IPS DF 6.9 (cell line): ENCODE measurements at places on chromosomes 2 and 18.

DNA sequence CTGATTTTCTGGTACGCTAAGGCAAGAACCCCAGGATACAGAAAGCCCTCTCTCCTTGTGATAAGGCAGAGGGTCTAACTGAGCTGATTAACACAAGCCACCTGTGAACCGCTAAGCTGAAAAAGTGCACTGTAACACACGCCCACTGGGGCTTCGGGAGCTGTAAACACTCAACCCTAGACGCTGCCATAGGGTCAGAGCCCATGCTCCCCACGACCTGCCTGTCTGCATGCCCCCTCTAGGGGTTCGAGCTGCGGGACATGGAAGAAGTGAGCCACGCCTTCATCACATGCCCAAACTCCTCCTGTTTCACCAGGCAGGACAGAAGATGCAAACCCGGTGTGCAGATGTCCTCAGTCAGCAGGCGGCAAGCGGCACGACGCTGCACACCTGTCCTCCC lies 173.9 kb upstream of the RAB12 start:
- DNase-seq, result no peak

DNA sequence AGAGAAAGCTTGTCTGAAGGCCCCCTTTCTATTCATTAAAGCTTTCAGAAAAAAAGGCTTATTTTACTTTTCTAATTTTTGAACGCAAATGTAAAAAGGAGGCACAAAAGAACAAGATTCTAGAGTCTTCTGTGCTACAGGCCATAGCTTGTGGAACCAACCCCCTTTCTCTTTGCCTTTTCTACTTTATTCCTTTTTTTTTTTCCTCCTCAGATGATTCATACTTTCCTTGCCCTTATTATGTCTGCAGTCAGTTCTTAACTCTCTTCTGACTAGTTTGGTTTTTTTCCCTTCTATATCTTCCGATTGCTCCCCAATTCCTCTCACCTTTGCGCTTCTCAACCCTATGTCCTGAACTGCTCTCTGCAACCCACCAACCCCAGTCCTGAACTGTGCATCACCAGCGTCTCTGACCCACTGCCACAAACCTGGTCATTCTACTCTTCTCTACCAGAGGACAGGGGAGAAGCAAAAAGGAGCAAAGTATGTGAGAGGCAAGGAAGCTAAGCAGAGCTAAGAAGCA lies 56.9 kb upstream of the WIPF1 start:
- no peak for DNase-seq

DNA sequence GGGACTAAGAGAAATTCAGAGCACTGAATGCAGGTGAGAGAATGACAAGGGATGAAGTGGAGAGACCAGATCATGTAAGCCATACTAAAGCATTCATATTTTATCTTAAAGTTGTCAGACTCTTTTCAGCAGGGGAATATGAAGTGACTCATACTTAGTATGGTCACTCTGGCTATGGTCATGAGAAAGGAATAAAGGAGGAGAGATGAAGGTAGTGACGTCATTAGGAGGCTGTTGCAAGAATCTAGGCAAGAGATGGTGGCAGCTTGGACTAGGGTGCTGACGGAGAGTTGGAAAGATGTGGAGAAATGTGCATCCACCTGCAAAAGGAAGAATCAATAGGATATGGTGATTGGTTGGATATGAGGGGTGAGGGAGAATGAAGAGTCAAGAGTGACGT lies 203.2 kb upstream of the ACVR2A start:
- no peak for DNase-seq

GRCh38 chr2:85011098-85011497 lies 40.1 kb downstream of the KCMF1 start:
- no peak for DNase-seq

GRCh38 chr2:88871336-88871735 lies 179.9 kb downstream of the RPIA start:
- no peak for DNase-seq

- DNase-seq, result no peak
These were observed 188.6 kb downstream of the CD226 start for GRCh38 chr18:69759046-69759445.

- no peak for DNase-seq
These were observed 472.5 kb downstream of the PID1 start for GRCh38 chr2:228798458-228799207.

DNA sequence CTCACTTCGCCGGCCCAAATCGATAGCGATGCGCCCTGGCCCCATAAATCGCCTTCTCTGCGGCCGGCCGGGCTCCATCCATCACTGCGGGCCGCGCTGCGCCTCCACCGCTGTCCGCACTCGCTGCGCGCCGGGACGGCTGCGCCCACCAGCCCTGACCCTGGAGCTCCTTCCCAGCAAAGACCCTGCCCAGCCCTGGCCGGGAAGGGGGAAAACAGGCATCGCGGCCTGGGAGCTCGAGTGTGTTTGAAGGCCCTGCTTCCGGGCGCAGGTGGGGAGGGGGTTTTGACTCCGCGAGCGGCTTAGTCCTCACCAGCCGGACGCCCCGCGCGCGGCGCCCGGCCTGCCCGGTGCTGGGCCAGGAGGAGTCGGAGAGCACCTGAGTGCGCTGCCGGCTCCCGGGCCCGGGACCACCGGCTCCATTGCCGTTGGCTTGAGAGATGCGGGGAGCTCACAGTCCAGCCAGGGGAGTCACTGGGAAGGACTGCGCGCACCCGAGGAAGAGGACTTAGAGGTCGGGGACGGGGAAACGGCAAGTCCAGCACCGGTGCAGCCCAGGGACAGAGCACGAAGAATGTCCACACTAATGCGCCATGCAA lies 1.1 kb downstream of the PAX8 start:
- no peak for DNase-seq

GRCh38 chr2:219417374-219417773 lies 803 bp upstream of the DES start:
- DNase-seq, result no peak

- DNase-seq, result no peak
These were observed 128.7 kb downstream of the VAPA start for GRCh38 chr18:10042492-10042891.
